Left cardiac atrium (tissue), 4 donors: ENCODE measurements at places on chromosomes 3 and 15. TPM values are rescaled to one million over a fixed set of nuclear protein-coding genes. Genes with fewer than 3 reads are reported as not detected.

The FETUB gene
- not detected for total RNA-seq

The CCDC191 gene
- 1.4 TPM for total RNA-seq

The SLC9C1 gene
- 1.4 TPM for total RNA-seq

The SHQ1 gene
- 16.2 TPM for total RNA-seq

The FILIP1L gene
- total RNA-seq: 77.0 TPM

The PCSK6 gene
- 14.5 TPM for total RNA-seq

The CHRM5 gene
- total RNA-seq: not detected

The CPN2 gene
- not detected for total RNA-seq

The PPM1L gene
- 39.0 TPM for total RNA-seq

The GPR156 gene
- total RNA-seq: 0.21 TPM

The CLDN16 gene
- 0.08 TPM for total RNA-seq

The STAB1 gene
- 169 TPM for total RNA-seq

The SLC51A gene
- total RNA-seq: 0.50 TPM

- no peak for DNase-seq
Observed at GRCh38 chr3:31050296-31050695, 155.8 kb upstream of the GADL1 start.

DNA sequence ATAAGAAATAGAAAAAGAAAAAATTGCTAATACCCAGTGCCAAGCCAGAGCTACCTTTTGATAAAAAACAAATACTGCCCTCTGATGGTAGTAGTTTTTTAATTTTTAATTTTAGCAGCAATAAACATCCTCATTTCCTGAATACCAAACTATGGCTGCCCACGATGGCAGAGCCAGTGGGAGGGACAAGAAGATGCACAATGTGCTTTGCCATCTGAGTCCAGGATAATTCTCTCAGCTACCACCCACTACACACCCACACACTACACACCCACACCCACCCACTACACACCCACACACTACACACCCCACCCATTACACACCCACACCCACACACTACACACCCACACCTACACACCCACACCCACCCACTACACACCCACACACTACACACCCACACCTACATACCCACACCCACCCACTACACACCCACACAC is 17.8 kb downstream of the CEP19 start:
- no peak for DNase-seq

DNA sequence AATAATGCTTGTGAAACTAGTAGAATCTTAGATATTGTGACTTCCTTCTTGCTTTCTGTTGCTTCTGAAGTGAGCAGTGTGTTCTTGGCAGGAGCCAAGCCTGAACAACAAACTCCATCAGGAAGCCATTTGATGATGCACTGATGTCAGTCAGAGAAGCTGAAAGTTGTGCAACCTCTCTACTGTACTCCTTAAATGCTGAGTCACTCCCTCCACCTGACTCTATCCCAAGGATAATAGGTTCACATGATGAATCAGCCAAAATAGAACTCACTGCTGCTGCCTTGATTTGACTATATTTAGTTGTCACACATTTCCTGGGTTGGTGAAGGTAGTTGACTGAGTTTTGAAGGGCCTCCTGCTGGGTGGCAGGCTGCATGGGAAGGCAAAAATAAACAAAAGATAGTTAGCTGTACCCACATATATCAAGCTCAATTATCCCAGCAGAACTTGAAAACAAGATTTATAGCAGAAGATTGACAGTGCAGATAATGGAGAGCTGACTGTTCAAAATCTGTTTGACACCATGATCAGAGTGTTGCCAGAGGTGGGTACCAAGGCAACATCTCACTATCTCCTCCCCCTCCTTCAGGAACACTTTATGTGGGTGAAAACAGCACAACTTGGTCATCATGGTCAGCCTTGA is 328.4 kb upstream of the DPH6 start:
- no peak for DNase-seq

- DNase-seq: no peak
Observed at GRCh38 chr15:92118162-92118935, 264.8 kb downstream of the SLCO3A1 start.

GRCh38 chr15:47951781-47952180 is 169.0 kb upstream of the SLC24A5 start:
- DNase-seq: no peak

GRCh38 chr3:9033867-9034266 is 70.6 kb upstream of the RAD18 start:
- no peak for DNase-seq

- DNase-seq: no peak
Observed at GRCh38 chr3:62970648-62971047, 95.4 kb upstream of the CADPS start.

DNA sequence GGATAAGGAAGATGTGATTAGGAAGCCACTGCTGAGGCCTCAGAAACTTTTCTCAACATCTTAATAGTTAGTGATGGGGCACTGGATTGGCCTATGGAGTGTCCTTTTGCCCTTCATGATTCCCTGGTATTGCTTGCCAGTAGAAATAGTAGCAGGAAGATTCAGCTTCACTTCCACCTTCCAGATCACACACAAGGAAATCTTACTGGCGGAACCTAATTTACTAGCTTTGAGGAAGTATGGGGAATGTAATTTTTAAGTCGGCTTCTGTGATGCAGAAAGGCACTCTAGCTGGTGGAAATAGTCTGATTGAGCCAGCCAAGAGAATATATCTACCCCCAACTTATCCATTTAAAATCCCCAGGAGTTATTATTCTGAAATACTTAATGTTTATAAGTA is 46.5 kb downstream of the LPP start:
- no peak for DNase-seq

DNA sequence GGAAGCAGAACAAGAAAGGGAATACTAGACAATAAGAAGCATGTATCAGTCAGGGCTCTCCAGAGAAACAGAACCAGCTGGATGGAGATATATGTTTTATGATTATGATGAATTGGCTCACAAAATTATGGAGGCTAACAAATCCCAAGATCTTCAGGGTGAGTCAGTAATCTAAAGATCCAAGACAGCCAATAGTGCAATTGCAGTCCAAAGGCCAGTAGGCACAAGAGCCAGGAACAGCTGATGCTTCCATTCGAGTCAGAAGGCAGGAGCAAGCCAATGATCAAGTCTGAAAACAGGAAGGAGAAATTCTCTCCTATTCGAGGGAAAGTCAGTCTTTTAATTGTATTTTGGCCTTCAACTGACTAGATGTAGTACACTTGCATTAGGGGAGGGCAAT is 164.9 kb upstream of the ST8SIA2 start:
- no peak for DNase-seq

GRCh38 chr15:78098131-78098755 is 5.9 kb downstream of the SH2D7 start:
- peak; percentile 12 for DNase-seq

- DNase-seq: no peak
Observed at GRCh38 chr15:99019558-99020540, 12.3 kb upstream of the PGPEP1L start.

GRCh38 chr15:49223536-49224274 is 53.7 kb downstream of the GALK2 start:
- DNase-seq: no peak

GRCh38 chr3:11591391-11592282 is 52.1 kb downstream of the VGLL4 start:
- DNase-seq: peak; percentile 60

DNA sequence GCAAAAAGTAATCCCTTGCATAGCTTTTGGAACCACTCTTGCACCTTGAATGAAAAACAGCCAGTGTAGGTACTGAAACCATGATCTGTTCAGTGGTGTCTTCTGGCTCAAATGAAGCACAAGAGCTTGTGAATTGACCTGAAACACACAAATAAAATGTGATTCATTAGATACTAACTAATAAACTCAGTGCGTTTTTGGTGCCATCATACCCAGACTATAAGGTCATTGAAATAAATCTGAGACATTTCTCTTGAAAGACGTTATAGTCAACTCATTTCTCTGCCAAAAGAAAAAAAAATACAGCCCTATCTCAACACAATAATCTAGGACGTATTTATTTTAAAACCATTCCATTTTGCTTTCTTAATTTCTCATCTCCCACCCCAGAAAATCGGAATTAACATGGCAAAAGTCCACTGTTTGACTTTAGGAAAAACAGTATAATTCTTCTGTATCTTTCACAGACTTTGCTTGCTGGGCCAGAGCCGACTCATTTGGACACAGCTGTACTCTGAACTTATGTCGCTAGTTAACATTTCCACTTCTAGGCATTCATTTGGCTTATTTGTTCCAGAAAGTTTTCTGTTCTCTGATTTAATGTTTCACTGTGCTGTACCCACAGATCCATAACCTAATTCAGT is 284.9 kb upstream of the TBL1XR1 start:
- no peak for DNase-seq

DNA sequence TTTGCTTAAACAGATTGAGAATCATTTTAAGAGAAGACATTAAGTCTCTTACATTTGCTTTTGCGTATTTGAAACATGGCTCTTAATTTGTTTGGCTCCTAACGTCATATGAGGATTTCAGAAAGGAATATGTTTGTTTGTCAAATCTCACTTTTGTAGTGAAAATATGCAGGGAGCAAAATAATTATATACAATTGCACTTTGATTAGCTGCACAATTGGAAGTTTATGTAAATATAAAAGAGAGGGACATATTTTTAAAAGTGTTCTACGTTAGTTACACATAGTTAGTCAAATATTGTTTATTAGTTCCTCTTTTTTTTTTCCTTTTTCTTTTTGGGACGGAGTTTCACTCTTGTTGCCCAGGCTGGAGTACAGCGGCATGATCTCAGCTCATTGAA is 42.7 kb upstream of the GOLIM4 start:
- no peak for DNase-seq

GRCh38 chr3:45826908-45827307 is 15.0 kb downstream of the LZTFL1 start:
- DNase-seq: no peak

- no peak for DNase-seq
Observed at GRCh38 chr3:39423436-39423970, 17.0 kb downstream of the RPSA start.

DNA sequence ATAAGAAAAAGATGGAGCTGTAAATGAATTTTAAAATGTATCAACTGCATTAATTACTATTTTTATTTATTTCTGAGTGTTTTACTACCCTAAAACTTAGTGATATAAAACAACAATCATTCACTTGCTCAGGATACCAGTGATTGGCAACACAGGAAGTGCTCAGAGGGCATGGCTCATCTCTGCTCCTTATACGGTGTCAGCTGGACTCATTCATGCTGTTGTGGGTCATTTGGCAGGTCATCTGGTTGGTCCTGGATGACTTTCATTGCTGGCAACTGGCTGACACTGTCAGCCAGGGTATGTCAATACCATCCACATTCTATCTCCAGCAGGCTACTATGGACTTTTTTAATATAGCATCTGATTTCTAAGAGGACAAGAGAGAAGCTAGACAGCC is 689.6 kb upstream of the NECTIN3 start:
- no peak for DNase-seq

GRCh38 chr15:82742134-82742533 is 32.5 kb upstream of the AP3B2 start:
- no peak for DNase-seq

DNA sequence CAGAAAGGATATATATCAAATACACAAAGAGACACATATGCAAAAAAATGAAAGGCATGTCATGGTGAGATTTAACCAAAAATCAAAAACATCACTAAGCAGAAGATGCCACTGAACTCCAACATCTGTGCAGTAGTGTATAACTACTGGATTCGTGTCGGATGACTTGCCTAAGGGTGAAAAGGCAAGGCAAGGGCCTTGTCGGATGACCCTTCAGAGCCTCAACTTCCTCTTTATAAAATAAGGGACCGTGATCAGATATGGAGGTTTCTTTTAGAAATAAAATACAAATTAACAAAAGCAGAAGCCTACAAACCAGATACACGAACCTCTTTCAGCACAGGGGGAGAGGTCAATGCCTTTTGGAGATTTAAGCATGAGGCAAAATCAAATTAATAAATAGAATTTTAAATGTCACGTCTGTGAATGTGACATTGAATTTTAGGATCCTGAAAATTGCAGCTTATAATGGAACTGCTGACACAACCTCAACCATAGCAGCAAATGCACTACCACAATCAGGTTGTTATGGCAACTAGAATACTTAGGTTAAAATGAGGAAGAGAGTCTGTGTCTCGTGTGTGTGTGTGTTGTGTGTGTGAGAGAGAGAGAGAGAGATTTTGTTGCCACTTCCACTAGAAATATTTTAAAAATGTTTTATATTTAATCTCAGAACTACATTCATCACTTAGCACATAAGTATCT is 8.3 kb upstream of the CHRM5 start:
- DNase-seq: no peak

DNA sequence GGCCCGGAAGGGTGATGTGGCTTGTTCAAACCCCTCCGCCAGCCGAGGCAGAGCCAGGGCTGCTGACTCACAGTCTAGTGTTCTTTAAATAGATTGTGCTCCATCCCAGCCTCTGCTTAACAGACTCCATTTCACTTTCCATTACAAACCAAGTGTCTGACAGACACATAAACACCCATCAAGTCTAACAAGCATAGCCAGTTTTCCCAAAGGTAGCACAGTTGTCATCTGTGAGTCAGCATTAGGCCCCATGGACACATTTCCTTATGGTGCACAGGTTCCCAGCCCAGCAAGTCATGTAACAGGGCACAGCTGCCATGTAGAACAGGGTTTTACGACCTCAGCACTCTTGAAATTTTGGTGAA is 109.9 kb upstream of the RAP2B start:
- DNase-seq: peak; percentile 37

- no peak for DNase-seq
Observed at GRCh38 chr3:5430701-5431100, 243.2 kb downstream of the EDEM1 start.

DNA sequence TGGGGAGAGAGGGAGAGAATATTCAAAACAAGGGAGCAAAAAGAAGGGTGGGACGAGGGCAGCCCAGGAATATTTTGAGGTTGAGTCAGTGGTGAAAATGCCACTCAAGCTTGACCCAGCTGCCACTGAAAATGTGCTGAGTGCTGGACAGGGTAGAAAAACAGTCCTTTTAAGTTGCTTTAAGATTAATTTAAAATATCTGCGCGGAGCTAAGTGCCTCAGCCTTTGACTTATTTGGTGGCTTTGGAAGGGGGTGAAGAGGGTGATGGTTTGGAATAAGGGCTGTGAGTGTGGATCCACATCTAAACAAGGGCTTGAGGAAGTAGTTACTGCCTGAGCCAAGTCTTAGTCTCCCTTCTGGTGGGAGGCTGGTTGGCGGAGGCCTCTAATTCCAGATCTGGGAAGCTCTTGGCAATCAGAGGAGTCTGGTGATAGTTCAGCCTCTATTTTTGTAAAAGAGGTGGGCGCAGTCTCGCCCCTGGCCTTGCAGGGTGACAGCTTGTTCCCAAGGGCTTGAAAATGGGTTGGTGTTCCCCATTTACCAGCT is 280.8 kb upstream of the ROPN1 start:
- DNase-seq: no peak

DNA sequence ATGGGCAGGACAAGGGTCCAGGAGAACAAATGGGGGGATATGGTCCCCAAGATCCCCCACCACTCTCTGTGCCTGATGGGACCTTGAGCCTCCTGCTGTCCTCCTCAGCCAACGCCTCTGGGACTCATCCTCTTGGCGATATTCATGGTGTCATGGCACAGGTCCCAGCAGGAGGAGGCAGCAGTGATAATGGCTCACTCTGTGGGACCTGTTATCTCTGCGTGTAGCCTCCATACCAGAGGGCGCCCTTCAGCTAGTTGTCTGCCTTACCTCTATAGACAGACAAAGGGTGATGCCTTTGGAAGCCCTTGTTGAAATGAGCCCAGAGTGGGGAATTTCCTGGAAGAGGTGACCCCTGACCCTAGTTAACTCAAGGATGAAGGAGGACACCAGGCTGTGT is 7.4 kb downstream of the ZBTB47 start:
- peak; percentile 63 for DNase-seq

- DNase-seq: no peak
Observed at GRCh38 chr3:132563420-132564069, 33.5 kb upstream of the ACKR4 start.

GRCh38 chr3:156643729-156644389 is 30.5 kb upstream of the TIPARP start:
- DNase-seq: no peak
